ENCODE measurements at places on chromosomes 2 and 18. TPM values are rescaled to one million over a fixed set of nuclear protein-coding genes. Genes with fewer than 3 reads are reported as not detected.
A peak's percentile ranks its signal among the peaks of the same experiment; 100 is the strongest.

- no peak for DNase-seq
Measured at GRCh38 chr2:61205132-61205531, 43.1 kb downstream of the C2orf74 start.

- no peak for DNase-seq
Measured at GRCh38 chr2:71907503-71907902, 240.2 kb downstream of the CYP26B1 start.

- no peak for DNase-seq
Measured at GRCh38 chr2:129199501-129199900, 780.0 kb upstream of the RAB6C start.

- no peak for DNase-seq
Measured at GRCh38 chr2:12061286-12062052, 315.0 kb downstream of the LPIN1 start.

GRCh38 chr2:73112026-73112912 lies 479 bp downstream of the RAB11FIP5 start:
- peak; percentile 49 for DNase-seq

DSEL gene
- total RNA-seq = 100 TPM

AOX1 gene
- 57.2 TPM for total RNA-seq

APCDD1 gene
- total RNA-seq = 0.83 TPM
